ENCODE measurements at places on chromosomes 5 and 9.
A peak's percentile ranks its signal among the peaks of the same experiment; 100 is the strongest.

DNA sequence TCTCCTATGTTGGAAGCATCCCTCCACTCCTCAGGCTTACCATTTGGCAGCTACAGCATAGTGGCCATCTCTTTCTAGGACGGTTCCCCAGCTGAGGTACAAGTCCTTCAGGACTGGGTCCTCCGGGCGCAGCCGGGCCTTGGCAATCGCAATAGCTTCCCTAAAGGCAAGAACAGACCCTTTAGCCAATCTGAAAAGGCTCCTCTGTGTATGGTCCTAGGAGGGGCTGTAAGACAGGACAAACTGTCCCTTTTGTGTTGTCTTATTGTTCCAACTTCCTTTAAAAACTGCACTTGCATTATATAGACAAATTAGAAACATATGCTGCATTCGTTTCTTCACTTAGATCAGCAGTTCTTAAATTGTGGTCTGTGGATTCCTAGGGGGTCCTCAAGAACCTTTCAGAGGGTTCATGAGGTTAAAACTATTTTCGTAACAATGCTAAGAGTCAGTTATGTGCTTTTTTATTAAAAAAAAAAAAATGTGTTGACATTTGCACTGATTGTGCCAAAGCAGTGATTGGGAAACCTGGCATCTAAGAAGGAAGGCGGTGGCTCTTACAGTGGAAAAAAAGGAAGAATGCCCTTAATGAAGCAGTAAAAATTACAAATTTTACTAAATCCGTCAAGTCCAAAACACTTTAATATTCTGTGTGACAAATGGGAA lies 38.7 kb downstream of the GEMIN5 start:
- no peak for DNase-seq

DNA sequence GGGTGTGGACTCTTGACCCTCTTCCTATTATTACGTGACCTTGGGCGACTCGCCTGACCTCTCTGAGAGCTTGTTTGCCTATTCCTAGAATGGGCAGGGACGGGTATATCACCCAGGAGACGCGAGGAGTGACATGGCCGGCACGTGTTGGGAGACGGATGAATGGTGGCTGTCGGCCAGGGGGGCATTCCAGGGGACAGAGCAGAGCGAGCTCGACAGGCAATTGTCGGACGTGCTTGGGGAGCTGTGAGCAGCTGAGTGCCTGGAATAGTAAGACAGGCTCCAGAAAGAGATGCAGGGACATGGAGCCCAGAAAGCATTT lies 29.3 kb upstream of the UNC5A start:
- no peak for DNase-seq

DNA sequence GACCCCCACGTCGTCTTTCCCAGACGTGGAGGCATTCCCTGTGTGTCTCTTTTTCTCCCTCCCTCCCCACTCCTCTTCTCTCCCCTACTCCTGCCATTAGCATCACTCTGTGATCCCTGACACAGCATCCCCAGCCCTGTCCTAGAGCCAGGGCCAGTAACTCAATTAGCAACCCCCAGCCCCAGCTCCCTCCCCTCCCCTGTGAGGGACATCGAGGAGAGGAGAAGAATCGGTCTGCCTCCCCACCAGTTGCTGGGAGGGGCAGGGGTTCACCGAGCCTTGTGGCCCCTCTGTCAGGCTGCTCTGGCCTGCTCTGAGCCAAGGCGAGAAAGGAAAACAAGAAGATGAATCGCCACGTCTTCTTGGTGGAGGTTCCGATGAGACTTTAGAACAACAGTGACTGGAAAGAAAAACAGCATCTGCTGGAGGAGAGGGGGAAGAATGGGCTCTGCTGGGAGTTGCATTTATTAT lies 123.1 kb downstream of the PAPPA start:
- no peak for DNase-seq

DNA sequence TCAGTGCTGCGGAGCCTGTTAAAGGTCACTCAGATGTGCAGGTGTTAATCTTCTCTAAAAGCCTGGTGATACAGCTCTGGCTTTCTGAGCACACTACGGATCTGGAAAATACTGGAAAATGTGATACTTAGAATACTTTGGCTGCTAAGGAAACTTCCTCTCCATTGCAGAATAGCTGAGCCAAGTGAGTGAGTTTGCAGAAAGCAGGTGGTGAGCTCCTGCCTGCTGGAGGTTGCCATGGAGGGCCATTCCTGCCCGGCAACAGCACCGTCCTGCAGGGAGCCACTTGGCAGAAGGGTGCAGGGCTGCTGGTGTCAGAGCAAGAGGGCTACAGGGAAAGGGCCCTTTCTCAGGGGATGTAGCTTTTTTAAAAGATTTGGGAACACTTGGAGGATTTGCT lies 40.7 kb downstream of the SECISBP2 start:
- DNase-seq, result peak; percentile 34

DNA sequence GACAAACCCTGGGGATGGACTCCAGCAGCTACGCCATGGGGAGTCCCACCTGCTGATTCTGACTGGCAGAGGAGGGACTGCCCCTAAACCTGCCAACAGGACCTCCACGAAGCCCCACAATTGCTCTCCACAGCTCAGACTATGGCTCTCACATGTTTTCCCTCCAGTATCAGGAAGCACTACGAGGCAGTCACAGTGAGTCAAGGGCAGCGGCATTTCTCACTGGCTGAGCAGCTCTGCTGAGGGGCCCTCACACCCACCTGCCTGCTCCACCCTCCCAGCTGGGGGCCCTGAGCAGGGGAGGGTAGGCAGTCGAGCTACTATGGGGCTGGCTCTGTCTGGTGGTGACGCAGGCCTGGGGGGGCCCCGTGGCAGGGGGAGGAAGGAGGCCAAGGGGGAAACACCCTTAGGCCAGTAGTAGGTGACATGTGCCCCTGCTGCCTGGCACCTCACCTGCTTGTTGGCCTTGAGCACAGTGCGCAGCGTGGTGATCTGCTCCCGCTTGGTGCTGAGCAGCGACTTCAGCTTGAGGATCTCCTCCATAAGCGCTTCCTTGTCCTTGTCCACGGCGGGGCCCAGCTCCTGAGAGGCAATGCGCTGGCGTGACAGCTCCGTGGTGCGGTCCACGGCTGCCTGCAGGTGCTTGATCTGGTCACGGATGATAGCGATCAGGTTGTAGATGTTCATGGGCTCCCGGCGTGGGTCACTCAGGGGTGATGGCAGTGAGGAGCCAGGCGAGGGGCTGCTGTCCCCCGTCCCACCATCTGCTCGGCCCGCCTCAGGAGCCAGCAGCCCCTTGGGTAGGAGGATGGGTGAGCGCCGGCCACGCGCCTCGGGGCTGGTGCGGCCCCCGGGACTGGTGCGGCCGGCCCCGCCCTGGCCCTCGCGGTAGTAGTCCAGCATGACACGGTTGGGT lies 46.3 kb downstream of the BICD2 start:
- no peak for DNase-seq

DNA sequence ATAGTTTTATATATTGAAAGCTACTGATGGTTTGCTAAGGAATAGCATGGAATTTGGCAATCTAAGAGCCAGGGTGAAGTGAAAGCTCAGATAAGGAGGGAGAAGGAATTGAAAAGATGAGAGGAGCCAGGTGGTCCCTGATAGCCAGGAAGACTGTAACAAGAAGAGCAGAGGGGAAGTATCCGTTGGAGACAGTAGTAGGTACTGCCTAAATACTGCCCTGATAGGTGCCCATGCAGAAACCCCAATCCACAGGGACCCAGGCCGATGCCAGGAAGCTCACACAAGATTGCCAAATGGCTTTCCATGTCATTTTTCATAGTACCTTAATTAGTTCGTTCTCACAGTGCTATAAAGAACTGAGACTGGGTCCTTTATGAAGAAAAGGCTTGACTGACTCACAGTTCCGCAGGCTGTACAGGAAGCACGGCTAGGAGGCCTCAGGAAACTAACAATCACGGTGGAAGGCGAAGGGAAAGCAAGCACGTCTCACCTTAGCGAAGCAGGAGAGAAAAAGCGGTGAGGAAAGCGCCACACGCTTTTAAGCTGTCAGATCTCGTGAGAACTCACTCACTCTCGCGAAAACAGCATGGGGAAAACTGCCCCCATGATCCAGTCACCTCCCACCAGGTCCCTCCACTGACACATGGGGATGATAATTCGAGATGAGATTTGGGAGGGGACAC lies 13.0 kb downstream of the ACTL7B start:
- no peak for DNase-seq

GRCh38 chr9:9747787-9748186 lies 865.0 kb downstream of the PTPRD start:
- DNase-seq, result no peak

DNA sequence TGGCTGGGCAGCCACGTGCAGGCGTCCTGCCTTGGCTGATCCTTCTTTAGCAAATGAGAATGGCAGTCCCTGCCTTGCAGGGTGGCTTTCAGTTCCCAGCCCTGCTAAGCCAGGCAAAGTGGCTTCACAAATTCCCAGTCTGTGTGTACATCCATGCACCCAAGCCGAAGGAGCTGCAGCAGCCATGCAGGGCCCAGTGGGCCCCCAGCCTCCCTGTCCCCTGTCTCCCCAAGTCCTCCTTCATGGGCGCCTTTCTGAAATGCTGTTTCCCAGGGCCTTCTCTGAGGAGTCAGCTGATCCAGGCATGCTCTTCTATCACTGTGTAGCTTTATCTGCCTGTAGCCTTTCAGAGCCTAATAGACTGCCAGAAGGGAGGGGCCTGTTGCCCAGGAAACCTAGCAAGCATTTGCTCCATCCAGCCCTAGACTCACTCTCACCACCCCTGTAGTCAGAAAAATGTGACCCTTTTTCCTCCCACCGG lies 47.4 kb upstream of the SHC3 start:
- DNase-seq, result no peak

- no peak for DNase-seq
These were observed 2074.5 kb downstream of the MAT2B start for GRCh38 chr5:165579911-165580310.

- no peak for DNase-seq
These were observed 49.2 kb downstream of the EQTN start for GRCh38 chr9:27247756-27248155.

- DNase-seq, result no peak
These were observed 306 bp downstream of the TRUB2 start for GRCh38 chr9:128321879-128322403.

- no peak for DNase-seq
These were observed 131.4 kb upstream of the SHB start for GRCh38 chr9:38200431-38200830.

DNA sequence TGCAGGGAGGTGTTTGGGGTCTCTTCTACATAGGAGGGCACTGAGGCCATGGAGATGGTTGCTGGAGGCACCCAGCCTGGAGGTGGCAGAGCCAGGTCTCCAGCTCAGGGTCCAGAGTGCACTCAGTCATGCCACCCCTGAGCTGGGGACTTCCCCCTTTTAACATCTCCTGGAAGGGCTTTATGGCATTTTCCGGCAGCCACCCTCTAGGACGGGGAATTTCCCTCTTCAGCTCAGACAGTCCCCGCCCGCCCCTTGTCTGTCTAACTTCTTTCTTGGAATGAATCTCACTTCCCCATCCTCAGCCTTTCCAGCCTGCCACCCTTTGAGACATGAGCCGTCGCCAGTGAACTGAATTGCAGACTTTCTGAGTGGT lies 49.9 kb downstream of the COL15A1 start:
- DNase-seq, result no peak

DNA sequence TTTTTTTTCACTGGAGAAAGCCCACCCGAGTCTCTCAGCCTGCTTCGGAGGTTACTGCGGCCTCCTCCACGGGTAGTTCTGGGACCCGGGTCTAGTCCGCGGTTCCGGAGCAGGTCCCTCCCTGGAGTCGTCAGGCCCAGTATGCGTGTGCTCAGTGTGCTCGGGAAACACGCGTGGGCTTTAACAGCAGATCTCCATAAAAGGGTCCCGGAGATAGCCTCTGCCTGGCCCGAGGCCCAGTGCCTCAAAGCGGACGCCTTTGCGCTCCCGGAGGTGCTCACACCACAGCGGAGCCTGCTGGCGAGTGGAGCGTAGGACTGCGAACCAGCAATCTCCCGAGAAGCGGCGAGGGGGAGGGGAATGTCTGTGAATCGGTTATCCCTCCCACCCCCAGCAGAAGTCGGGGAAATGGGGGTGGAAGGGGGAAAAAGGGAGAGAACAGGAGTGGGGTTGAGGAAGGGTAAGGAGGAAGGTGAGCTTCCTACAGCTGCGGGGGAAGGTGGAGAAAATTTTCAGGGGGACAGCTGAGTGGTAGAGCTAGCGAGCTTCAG lies 28.7 kb downstream of the CDKN2A start:
- DNase-seq, result no peak

- no peak for DNase-seq
These were observed 551.2 kb upstream of the TUSC1 start for GRCh38 chr9:26229324-26230054.

- DNase-seq, result no peak
These were observed 93.6 kb upstream of the MTAP start for GRCh38 chr9:21708856-21709255.

GRCh38 chr9:71352837-71353236 lies 231.4 kb upstream of the TRPM3 start:
- peak; percentile 76 for DNase-seq

DNA sequence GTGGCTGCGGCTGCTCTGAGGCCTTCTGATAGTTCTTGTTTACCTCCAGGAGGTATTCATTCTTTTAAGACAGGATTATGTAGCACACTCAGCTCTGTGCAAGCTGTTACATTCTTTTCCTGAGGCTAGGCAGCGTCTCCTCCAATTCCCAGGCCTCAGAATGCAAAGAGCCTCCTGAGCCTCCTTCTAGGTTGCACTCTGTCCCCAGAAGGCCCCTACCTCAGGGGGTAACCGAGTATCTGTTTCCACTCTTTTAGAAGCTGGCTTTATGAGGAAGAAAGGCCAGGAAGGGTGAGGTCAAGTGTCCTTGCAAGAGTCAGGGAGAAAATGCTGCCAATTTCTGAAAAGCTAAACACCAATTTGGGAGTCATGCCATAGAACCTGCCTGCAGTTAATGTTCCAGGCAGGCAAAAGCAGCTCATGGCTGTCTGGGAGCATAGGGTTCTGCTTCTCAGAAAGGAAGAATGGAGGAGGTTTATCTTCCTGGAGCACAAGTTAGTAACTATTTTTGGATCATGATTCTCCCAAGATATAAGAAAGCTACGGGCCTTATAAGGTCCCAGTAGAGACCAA lies 178.9 kb downstream of the SEMA6A start:
- DNase-seq, result no peak

DNA sequence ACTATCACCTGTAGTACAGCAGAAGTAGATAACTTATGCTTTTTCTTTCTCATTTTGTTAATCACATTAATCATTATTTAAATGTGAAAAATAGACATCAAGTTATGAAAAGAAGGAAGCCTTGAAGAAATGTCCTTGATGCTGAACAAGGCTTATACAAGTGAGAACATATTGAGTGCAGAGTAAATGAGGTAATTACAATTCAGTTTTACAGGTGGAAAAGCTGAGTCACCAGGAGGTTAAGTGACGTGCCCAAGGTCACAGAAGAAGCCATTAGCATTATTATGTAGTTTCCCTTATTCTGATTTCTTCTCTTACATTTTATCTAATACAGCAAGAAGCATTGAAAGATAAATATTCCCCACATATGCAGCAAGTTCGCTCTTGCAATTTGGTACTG lies 998.5 kb upstream of the CDH6 start:
- DNase-seq, result no peak

- no peak for DNase-seq
These were observed 70.2 kb downstream of the SEMA4D start for GRCh38 chr9:89427621-89428221.

DNA sequence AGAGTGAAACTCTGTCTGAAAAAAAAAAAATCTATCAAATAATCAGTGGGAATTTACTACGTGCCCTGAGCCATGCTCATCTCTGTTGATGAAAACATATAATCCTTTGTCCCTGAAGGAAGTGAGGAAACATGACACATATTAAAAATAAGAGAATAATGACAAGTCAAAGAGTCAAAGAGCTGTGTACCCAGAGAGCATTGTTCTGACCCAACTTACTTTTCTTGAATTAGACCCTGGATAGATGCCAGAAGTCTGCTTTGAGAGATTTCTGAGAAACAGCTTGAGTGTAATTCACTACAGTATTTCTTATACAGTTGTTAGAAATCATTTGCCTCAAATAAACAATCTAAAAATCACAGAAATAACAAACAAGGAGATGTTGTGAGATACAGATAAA lies 490.0 kb upstream of the PIK3R1 start:
- no peak for DNase-seq
